ENCODE measurements at places on chromosomes 11 and 22.

DNA sequence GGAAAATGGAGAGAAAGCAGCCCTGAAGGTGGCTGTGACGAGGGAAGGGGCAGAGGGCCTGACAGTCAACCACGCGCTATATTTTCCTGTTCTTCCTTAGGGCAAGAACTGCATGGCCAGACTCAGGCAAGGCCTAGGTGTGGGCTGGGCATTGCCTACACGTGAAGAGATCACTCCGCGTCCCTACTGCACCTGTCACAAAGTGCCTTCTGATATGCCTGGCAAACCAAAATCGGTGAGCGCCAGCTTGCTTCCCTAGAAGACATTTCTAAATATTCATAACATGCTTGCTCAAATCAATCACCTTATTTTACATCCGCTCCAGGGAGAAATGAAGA, 6.3 kb downstream of the TMEM121B start:
- no peak for DNase-seq

GRCh38 chr11:45930031-45930794, 7.8 kb downstream of the LARGE2 start:
- DNase-seq: no peak

GRCh38 chr11:64663656-64664055, 59.3 kb downstream of the NRXN2 start:
- DNase-seq: no peak

DNA sequence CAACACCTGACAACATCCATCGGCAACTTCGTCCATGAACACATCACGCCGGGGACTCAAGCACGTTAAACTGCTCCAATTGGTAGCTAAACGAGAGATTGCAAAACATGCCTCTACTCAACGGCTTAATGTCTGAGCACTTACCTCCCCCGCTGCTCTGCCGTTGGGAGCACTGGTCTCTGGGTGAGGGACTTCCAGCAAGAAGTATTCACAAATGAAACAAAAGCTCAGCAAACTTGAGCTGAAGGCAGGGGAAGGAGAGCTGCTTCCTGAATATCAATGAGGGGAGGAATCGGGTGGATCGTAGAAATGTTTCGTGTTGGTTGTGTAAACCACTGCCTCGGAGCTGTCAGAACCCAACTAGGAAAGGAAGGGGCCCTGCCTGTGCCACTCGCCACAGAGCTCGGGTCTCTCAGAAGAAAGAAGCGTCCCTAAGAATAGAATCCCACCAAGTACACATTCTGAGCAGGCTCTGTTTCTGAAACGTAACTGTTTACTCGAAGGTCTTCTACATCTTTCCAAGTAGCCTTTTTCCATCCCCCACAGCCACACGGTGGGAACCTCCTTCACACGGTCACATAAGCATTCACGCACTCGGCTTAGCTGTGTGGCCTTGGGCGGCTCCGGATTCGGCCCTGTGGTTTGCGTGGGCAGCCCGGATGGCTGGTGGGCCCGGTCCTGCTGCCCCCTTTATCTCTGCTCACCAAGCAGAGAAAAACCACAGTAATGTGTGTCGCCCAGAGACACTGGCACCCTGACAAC, at the start of gene MLC1:
Gene MLC1, minus strand, starts transcription at position 216 of the 762 bp plus-strand sequence. CDS start 524 bp downstream, outside the sequence.
- no peak for DNase-seq

- DNase-seq: no peak
Measured at GRCh38 chr11:73019449-73019848, 122.7 kb downstream of the FCHSD2 start.

Measured in T1000 (cell line).